ENCODE measurements at places on chromosomes 1 and 21. TPM values are rescaled to one million over a fixed set of nuclear protein-coding genes. Genes with fewer than 3 reads are reported as not detected.

The KCNA3 gene
- 0.52 TPM for total RNA-seq

The FAM151A gene
- not detected for total RNA-seq

The TRAF5 gene
- total RNA-seq: 13.0 TPM

The ESRRG gene
- 25.1 TPM for total RNA-seq

The CACNA1S gene
- total RNA-seq: 43.3 TPM

The NOTCH2 gene
- 101 TPM for total RNA-seq

The OR2C3 gene
- 0.52 TPM for total RNA-seq

The A3GALT2 gene
- not detected for total RNA-seq

The CAMSAP2 gene
- total RNA-seq: 23.0 TPM

The S100A9 gene
- total RNA-seq: 218 TPM

The SLAMF9 gene
- total RNA-seq: not detected

The OR2T33 gene
- not detected for total RNA-seq

The SETDB1 gene
- total RNA-seq: 47.5 TPM

The LEMD1 gene
- total RNA-seq: not detected

The MRPS21 gene
- total RNA-seq: 37.6 TPM

The LAMB3 gene
- 0.52 TPM for total RNA-seq

The OR2L8 gene
- total RNA-seq: not detected

The C1orf210 gene
- total RNA-seq: not detected

The SPATA45 gene
- total RNA-seq: 1.6 TPM

The TMEM240 gene
- 2.1 TPM for total RNA-seq

The SPRR2A gene
- not detected for total RNA-seq

The KRTAP12-2 gene
- not detected for total RNA-seq

The CD34 gene
- total RNA-seq: 20.9 TPM

Measured in skeletal muscle tissue (tissue), 5 donors.